ENCODE measurements at places on chromosomes 6 and 20.

GRCh38 chr20:8078528-8078914 is 53.5 kb upstream of the PLCB1 start:
- DNase-seq, result no peak

DNA sequence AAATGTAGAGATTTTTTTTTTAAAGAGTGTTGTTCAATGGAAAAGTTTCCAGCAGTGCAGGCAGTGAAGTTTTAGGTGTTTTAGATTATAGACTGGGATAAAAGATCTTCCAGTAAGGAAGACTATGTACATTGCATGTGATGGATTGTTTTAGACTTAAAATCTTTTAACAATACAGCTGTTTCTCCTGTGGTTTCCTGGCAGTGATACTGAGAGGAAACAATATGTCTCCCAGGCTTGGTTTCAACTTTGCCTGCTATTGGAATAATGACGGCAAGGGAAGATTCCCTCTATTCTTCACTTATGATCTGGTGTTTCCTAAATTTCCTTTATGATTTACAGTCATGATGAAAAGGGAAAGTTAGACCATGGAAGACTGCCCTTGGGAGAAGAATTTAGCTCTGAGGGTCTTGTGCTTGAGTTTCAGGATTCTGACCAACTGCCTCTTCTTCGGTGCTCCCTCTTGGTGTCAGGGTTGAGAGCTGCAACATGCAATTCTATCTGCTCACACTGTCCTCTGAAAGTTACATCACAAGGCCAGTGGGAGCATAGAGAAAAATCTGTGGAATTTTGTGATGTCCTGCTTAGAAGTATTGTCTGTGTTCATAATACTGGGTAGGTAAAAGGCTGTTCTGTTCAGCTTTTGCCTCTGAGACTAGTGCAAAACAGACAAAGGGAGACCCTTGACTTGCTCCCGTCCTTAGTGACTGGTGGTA is 262.8 kb upstream of the MAN1A1 start:
- no peak for DNase-seq

- DNase-seq, result no peak
These were observed 33.6 kb downstream of the GNAS-AS1 start for GRCh38 chr20:58816957-58817651.

DNA sequence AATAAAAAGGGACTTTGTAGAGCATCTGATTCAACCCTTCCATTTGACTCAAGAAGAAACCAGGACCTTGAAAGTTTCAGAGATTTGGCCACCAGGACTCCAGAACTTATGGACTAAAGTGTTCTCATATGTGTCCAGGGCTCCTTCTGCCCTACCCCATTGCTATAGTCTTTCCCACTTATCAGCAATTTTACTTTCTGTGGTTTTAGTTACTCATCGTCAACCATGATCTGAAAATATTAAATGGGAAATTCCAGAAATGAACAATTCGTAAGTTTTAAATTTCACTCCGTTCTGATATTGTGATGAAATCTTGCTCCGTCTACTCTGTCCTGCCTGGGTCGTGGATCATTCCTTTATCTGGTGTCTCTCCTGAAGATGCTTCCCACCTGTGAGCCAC is 259.8 kb downstream of the PHACTR1 start:
- no peak for DNase-seq

- no peak for DNase-seq
These were observed 125.0 kb downstream of the NFATC2 start for GRCh38 chr20:51417250-51418136.

DNA sequence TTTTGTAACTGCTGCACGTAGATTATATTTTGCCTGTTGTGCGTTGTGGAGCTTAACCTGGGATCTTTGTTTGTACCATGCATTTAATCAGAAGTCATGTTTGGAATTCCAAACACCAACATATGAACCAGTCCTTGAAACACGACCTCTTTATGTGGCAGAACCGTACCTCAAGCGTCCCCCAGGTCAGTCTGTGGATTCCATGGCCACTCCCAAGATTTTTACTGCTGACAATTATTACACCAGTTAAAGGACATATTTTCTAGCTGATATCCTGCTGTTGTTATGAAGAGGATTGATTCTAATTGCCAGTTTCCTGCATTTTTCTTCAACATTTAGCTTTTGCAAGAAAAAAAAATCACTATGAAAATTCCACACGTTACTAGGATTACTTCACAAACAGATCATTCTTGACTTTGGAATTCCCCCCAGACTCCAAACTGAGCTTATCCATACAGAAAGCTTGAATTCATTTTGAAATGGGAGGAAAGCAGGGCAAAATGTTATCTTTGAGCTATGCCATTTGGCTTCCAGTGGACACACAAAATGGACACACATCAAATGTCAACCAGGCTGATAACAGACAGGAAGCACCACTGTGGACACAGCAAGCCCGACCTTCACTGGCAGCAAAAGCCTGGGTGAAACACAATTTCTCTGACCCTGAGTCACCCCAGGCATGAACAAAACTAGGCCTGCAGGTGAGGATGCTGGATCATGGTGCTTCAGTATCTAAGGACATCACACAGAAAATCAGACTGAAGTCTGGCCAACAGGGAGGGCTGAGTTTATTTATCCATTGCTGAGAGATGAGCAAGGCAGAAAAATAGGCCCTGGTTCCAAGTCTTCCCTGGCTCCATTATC is 542.9 kb upstream of the JAG1 start:
- no peak for DNase-seq

DNA sequence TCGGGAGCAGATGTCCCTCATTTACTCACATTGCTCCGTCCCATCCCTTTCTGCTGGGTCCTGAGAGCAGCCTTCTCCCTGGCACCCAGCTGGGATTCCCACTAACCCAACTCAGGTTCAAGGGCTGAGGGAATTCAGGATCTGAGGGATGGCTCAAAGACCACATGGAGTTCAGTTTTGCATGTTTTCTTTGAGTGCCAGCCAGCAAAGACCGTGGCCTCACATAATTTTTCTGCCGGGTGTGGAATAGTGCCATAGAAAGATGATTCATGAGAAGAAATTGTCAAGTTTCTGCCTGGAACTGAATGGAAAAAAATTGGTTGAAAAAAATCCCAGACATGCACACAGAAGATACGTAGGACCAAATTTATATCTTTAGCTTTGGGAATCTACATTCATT is 168.6 kb downstream of the CD83 start:
- no peak for DNase-seq

Measured in activated CD4-positive, alpha-beta T cell treated with anti-CD3 and anti-CD28 coated beads, Interleukin-2, amount 50 U/mL, for 48 hours (primary cell).